ENCODE measurements at places on chromosomes 16 and 17.

- no peak for DNase-seq
Measured at GRCh38 chr17:57412520-57413096, 156.3 kb downstream of the MSI2 start.

- DNase-seq, result no peak
Measured at GRCh38 chr16:23700093-23700492, 12.9 kb downstream of the ERN2 start.

DNA sequence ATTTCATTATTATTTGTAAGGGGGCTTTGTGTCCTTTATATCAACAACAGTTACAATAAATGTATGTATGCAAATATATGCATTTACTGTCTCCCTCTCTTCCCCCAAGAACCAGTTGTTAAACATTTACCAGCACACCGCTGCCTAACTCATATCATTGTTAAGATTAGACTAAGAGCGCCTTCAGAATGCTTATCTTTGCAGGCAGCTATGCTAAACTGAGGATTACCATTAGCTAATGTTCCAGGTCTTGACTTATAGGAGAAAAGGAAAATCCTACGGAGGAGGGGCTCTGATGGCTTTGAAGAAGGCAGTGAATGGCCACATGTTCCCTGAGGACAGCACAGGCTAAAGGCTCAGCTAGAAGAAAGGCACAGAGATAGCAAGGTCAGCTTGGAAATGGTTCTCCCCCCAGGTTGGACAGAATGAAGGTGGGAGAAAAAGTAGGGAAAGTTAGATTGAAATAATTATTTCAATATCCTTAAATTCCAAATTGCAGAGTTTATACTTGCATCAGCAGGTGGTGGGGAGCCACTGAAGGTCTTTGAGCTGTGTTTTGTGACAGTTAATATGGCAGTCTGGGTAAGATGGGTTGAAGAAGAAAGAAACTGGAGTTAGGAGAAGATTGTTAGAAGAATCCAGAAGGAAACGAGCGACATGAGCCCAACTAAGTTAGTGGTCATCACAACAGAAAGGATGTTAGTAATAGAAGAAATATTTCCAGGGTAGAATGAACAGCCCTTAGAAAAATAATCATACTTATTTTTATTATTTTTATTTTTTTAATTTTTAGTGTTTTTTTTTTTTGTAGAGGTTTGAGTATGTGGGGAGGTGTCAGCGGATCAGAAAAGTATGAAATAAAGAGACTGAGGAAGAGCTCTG lies 87.0 kb upstream of the MAF start:
- no peak for DNase-seq

GRCh38 chr17:59892251-59892923 lies 356 bp downstream of the TUBD1 start:
- no peak for DNase-seq

DNA sequence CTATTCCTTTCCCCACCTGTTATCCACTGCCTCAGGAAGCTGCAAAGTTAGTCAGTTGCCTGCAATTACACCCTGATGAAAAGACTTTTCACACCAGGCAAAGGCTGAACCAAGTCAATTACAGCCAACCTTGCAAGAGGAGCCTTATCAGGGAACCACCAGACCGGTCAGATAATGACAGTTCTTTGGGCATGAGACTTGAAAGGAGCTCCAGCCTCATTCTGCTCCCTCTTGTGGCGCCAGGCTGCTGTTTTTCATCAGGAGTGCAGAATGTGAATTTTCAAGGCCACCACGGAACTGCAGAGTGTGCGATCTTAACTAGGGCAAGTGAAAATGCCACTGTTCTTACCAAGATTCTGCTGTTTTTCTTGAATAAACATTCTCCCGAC lies 22.5 kb downstream of the DNAI2 start:
- DNase-seq, result peak; percentile 32

DNA sequence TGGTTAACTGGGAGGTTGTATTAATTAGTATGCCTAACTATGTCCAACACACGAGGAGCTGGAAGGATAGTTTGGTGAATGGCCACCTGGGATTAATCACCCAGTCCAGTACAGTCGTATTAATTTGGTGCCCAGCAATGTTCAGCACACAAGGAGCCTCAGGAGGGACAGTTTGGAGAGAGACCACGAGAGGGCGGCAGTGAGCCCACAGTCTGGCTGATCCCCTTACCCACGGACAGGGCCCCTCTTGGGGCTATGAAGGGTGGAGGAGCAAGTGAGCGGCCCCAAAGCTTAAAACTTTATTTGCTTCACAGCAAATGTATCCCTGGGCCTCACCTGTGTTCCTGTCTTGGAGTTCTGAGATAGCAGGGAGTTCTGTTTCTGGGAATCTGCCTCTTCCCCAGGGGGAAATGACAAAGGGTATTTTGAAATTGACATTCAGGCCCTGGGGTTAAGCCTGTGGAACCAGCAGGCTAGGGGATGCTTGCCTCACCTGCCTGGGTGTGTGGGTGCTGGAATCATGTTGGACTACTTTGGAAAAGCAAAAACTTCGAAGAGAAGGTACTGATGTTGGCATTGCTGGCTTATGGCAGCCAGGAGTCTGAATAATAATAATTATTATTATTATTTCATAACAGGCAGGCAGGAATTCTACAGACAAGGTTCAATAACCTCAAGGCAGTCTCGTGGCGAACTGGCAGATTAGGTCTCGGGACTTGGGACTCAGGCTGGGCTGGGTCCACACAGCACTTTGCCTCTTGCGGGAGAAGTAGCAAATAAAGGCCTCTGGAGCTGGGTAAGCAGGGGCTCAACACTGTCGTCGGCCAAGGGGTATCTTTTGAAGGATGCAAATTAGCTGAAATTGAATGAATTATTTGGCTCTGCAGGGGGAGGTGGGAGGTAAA lies 227.6 kb upstream of the ASIC2 start:
- DNase-seq, result peak; percentile 14

- peak; percentile 41 for DNase-seq
Measured at GRCh38 chr16:2250652-2251295, 613 bp downstream of the ECI1 start.

DNA sequence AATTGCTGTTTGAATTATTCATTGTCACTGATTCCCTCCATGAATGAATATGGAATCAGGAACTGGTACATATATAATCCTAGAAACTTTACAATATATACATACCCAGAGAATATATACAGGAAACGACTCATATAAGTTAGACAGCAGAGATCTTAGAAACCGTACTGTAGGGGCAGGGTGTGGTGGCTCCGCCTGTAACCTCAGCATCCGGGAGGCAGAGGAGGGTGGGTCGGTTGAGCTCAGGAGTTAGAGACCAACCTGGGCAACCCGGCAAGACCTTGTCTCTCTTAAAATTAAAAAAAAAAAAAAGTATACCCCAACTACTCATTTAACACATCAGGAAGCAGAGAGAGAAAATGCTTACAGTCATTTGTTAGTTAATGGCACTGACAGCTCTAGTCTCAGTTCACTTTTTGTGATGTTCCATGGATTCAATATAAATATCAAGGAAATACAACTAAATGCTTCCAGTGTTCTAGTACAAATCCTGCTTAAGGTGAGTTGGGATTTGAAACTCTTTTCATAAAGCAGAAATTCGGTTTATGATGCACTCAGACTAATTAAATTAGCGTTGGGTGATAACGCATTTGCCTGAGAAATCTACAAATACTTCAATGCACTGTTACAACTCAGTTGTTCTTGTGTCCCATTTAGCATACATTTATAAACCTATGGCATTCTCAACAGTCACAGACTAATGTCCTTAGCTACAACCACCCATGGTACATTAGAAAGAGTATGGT lies 5.6 kb downstream of the GLG1 start:
- DNase-seq, result peak; percentile 73

- DNase-seq, result no peak
Measured at GRCh38 chr16:55037046-55037445, 106.4 kb downstream of the IRX5 start.

GRCh38 chr16:75758215-75758614 lies 31.9 kb upstream of the CPHXL start:
- no peak for DNase-seq

DNA sequence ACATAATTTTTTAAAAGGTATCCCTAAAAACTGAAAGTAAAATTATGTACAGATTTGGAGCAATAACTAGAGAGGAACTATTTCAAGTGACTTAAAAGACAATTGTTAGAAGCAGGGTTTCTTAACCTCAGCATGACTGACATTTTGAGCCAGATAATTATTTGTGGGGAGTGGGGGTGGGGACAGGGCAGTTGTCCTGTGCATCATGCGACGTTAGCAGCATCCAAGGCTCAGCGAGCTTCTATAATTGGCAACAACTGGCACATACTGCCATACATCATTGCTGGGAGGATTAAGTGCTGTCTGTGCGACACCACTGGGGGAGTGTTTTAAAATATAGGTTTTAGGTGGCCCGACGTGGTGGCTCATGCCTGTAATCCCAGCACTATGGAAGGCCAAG lies 27.1 kb downstream of the GABARAPL2 start:
- DNase-seq, result no peak

DNA sequence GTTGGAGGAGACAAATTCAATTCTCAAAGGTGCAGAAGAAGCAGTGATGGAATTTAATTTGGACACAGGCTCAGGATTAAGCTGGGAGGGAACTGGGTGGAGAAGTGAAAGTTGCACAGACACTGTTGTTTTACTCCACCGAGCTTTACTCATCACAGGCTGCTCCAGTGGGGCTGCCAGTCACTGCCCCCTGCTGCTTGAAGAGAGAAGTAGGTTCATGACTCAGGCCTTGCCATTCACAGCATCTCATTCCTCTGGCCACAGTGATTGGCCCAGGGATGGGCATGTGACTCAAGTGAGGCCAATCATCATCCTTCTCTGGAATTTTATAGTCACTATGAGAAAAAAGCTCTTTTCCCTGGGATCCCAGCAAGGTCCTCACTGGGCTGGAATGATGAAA lies 11.8 kb downstream of the GNAO1 start:
- peak; percentile 35 for DNase-seq

DNA sequence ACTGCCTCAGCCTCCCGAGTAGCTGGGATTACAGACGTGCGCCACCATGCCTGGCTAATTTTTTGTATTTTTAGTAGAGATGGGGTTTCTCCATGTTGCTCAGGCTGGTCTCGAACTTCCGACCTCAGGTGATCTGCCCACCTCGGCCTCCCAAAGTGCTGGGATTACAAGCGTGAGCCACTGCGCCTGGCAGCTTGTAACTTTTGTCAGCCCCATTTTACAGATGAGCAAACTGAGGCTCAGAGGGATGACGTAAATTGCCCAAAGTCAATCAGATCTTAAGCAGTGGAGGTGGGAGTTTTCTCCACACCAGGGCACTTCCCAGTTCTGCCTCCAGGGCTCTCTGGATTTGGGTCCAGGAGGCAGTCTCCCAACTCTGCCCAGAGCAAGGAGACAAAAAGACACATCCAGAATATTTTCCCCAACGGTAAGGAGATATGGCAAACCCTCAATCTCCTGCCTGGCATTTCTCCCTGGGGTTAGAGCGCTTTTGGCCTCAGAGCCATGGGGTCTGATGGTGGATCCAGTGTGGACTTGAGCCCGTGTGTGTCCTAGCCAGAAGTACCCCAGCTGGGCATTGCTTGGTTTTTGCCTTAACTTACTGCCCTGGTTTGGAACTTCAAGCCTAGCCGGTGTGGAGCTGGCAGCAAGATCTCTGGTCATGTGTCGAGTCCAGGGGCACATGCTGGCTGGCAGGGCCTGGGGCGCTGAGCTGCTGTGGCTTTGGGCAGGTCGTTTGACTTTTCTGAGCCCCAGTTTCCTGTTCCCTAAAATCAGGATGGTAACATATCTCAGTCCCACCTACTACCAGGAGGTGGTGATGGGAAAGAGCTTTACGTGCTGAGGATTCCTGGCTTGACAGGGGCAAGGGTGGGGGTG lies 3.4 kb downstream of the ADAM11 start:
- DNase-seq, result no peak

DNA sequence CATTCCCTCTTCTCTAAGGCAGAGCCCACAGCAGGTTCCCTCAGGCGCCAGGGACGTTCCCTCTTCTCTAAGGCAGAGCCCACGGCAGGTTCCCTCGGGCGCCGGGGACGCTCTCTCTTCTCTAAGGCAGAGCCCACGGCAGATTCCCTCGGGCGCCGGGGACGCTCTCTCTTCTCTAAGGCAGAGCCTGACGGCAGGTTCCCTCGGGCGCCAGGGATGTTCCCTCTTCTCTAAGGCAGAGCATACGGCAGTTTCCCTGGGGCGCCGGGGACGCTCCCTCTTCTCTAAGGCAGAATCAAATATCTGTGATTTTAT lies 24.3 kb downstream of the ACSF3 start:
- no peak for DNase-seq

DNA sequence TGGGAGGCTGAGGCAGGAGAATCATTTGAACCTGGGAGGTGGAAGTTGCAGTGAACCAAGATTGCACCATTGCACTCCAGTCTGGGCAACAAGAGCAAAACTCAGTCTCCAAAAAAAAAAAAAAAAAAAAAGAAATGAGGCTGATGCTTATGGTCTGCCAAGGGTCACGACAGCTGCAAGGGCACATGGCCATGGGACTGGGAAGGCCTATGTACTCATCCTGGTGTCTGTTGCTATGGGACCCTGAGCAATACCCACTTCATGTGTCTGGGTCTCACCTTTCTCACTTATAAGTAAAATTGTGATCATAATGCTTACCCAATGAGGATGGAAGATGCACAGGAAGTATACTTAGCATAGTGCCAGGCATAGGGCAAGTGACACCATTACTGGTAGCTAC lies 16.6 kb downstream of the MIEF2 start:
- no peak for DNase-seq

All from activated T-helper 2 cell treated with anti-CD3 and anti-CD28 coated beads, Interferon-gamma antibody, Interleukin-2, Interleukin-4, amounts not matched to agents 10 μg/mL and 5 μg/mL and 100 μg/mL, durations not matched to agents 14 hours and 24 hours and 36 hours (primary cell).